ENCODE measurements at places on chromosomes 6 and 20.

DNA sequence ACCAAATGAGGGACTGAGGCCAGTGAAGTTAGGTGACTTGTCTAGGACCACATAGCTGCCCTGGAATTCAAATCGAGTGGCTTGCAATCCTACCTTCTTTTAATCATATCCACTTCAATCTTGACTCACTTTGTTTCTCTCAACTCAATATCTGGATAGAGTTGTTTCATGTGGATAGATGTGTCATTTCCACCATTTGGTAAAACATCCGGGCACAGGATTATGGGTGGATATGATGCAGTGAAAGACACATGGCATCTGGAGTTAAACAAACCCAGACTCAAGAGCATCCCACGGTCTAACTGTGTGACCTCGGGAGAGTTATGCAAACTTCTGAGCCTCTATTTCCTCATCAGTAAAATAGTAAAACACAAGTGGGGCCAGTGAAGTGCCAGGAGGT, 103.6 kb upstream of the CNKSR3 start:
- no peak for DNase-seq

DNA sequence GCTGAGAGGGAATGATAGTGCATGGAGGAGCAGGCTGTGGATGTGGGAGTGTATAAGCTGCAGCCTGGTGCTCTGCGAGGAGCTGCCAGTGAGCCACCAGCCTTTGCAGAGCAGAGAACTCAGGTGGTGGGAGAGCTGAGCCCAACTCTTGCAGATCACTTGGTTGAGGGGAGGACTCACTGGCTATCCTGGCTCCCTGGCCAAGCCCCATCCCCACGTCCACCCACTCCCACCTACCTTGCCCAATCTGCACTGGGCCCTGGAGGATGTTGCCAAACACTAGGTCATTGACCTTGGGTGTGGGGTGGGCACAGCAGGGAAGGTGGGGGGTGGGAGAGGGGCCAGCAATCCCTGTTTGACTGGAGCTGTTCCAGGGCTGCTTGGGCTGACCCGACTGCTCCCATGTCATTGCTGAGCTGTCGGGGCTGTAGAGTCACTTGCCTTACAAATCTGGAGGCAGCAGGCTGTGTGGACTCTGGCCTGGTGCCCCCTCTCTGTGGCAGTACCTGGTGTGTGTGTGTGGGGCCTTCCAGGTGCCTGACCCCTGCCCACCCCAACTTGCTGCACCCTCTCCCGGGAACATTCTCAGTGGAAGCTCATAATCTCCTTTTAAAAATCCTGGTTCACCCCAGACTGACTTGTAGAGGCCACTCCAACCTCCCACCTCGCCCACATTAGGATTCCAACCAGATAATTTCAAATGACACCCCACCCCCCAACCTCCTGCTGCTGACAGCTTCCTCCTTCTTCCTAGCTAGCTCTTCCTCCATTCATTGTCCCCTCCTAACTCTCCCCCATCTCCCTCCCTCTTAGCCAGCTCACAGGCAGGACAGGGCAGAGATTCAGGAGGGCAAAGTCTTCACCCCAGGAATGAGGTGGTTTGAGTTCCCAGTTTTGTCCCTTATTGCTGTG, 162.3 kb downstream of the MRPL14 start:
- DNase-seq = no peak

DNA sequence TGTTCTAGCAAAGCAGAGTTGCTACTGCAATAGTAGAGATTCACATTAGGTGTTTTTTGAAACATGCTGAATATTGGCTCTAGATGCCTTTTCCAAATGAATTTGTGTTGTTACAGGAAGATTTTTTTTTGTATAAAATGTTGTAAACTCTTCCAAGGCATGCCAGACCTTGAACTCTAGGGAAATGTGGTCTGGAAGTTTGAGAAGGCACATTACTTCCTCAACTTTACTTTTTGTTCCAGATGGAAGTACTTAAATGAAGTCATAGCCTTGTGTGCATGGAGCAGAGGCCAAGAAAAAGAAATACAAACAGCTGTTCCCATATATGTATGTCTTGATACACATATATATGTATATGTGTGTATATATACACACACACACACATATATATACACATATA, 585.7 kb upstream of the MARCKS start:
- no peak for DNase-seq

DNA sequence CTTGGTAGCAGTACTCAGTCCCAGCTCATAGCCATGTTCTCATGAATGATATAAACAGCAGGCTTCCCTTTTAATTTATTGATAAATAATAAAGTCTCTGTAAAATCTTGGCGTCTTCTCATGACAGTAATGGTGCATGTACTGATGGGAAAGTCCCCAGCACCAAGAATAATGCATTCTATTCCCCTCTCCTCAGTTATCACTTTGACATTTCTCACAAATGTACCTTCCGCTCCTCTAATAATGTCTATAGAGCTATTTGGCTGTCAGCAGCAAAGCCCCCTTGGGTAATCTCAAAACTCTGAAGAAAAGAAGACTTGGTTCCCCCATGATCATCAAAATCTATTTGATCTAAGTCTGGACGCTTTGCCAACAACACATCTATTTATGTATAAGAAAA, 185.0 kb upstream of the SPTLC3 start:
- DNase-seq = no peak

DNA sequence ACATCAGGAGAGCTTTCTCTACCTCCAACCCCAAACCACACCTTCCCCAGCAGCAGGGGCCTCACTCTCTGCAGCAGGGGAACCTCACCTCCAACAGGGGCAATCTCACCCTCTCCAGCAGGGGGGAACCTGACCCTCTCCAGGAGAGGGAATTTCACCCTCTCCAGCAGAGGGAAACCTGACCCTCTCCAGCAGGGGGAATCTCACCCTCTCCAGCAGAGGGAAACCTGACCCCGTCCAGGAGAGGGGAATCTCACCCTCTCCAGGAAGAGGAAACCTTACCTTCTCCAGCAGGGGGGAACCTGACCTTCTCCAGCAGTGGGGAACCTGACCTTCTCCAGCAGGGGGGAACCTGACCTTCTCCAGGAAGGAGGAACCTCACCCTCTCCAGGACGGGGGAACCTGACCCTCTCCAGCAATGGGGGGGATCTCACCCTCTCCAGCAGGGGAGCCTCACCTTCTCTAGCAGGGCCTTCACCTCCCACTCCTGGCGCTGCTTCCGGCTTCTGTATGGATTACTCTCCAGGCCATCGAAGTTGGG, 3.1 kb downstream of the B3GALT4 start:
- DNase-seq = no peak

DNA sequence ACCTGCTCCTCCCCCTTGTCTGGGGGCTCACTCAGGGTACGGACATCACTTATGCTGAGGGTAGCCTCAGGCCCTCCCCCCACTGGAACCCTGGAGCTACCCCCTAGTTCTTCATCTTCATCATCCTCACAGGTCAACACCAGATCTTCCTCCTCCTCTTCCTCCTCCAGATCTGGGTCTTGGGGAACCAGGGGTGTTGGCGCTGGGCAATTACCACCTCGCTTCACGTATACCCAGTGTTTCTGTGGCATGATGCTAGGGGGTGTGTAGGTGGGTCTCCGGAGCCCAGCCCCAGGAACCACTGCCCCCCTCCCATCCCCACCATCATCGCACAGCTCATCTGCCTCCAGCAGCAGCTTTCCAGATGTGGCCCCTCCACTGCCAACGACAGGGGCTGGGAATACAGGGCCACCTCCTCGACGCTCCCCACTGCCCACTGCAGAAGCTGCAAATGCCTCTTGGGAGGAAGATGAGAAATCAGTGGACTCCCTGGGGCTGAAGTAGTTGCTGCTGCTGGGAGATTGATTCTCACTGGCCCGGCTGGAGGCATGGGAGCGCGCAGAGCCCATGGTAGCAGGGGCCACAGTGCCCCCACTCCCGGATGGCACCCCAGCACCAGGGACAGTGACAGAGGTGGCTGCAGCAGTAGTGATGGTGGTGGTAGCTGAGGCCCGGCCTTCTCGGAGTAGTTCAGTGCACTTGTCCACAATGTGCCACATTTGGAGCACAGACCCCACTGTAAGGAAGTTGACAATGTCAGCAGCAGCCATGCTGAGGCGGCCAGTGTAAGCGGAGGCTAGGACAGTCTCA, 1.5 kb downstream of the ZBTB22 start:
- no peak for DNase-seq

- DNase-seq = no peak
These were observed 327.3 kb upstream of the HSF2 start for GRCh38 chr6:122072014-122072647.

- no peak for DNase-seq
These were observed 229.5 kb upstream of the RNF24 start for GRCh38 chr20:4244700-4245485.

GRCh38 chr6:136918706-136919105, 3.4 kb upstream of the SLC35D3 start:
- DNase-seq = no peak
